AG20443 (cell line): ENCODE measurements at places on chromosomes 3 and 15.

DNA sequence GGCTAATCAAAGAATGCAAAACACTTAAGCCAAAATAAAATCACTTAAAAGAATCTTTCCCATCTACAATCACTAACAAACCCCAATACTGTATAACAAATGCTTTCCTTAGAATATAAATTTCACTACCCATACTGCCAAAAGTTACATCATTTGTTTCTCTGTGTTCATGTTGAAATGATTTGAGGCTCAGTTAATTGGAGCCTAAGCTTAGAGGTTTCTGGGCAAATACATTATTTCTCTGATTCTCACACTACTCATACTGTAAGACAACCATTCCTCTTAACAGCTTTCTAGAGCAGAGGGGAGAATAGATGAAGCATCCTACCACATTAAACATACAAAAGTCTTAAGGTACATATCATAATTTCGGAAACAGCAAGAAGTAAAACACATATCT lies 2.1 kb downstream of the RIOX2 start:
- no peak for DNase-seq

GRCh38 chr3:161066930-161067329 lies 38.2 kb downstream of the B3GALNT1 start:
- no peak for DNase-seq

DNA sequence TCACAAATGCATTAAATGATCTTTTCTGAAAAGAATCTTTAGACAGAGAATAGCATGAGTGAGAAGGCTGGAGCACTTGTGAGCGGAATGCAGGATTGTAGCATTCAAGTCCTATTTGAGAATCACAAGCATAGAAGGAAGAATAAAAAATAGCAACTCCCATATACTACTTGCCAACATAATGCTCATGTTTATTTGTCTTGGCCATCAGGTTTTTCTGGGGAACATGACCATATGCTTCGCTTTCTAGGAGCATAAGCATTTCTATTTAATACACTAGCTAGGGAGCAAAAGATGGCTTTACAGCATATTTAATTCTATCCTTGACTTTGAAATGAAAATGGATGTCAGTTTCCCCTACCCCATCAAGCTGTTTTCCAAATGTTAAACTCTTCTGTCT lies 170.3 kb upstream of the MITF start:
- no peak for DNase-seq

GRCh38 chr3:175082631-175083030 lies 223.5 kb downstream of the NAALADL2 start:
- no peak for DNase-seq
